ENCODE measurements at places on chromosomes 1 and 21.

DNA sequence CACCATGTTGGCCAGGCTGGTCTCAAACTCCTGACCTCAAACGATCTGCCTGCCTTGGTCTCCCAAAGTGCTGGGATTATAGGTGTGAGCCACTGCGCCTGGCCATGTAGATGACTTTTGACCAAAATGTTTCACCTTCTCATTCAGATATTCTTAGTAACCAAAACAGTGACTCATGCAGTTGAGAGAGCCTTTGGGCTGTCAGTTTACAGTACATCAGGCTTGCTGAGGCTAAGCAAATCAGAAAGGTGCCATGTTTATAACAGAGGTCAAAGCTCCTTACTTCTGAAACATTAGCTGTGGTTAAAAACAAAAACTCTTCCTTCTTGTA is 21.0 kb downstream of the CNIH4 start:
- DNase-seq: no peak

DNA sequence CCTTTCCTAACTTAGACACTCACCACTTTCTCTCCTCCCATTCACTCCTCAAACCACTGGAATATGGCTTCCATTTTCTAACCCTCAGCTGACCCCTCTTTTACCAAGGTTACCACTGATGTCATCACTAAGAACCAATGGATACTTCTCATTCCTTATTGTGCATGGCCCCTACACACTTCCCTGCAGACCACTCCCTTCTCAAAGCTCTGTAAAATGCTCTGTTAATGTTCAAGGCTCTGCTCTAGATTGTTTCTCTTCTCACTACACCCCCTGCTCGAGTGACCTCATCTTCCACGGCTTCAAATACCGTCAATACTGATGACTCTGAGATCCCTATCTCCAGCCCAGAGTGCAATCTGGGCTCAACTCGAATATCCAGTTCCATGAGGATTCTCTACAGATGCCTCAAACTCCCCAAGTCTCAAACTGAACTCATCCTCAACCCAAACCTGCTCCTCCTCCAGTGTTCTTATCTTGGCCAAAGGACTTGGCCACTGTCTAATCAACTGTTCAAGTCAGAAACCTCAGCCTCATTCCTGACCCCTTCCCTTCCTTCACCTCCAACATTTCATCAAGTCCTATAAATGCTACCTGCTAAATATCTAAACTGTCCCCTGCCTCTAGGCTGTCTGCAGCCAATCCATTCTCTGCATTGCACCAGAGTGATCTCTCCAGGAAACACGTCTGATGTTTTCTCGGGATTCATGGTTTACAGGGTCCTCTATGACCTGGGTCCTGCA is 41.3 kb upstream of the BMP8B start:
- no peak for DNase-seq

DNA sequence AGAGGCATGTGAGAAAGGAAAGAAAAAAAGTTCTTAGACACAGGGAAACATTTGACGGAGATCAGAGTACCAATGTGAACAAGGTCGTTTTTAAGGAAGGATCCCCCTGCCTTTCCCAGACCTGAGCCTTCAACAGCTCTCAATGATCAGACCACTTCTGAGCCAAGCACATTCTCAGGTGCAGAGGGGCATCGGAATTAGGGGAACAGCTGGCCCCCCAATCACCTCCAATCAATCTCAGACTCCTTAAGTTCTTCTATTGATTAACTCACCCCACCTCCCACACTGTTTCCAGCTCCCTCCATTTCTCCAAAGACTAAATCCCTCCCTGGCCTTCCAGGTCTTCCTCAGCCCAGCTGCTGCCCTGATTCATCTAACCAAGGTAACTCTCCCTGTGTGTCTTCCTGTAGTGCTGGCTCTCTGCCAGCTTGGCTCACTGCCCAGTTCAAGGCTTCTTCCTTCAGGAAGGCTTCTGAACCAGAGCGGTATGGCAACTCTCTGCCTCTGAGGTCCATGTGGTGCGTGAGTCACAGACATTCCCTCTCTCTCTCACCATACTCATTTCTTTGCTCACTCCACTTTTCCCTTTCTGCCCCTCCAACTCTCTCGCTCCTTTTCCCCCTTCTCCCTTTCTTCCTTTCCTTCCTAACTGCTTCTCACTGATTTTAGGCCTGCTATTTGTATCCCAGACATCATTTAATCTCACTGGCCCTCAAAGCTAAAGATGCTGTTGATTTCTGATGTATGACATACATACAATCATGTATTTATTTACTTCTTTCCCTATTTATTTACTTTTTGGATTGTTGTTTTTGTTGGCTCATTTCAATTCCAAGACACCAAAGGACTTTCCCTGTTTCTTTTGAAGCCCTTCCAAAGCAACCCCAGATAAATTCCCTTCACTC is 18.1 kb downstream of the CFAP45 start:
- DNase-seq: no peak

GRCh38 chr1:87760155-87760554 is 431.5 kb downstream of the LMO4 start:
- DNase-seq: no peak

DNA sequence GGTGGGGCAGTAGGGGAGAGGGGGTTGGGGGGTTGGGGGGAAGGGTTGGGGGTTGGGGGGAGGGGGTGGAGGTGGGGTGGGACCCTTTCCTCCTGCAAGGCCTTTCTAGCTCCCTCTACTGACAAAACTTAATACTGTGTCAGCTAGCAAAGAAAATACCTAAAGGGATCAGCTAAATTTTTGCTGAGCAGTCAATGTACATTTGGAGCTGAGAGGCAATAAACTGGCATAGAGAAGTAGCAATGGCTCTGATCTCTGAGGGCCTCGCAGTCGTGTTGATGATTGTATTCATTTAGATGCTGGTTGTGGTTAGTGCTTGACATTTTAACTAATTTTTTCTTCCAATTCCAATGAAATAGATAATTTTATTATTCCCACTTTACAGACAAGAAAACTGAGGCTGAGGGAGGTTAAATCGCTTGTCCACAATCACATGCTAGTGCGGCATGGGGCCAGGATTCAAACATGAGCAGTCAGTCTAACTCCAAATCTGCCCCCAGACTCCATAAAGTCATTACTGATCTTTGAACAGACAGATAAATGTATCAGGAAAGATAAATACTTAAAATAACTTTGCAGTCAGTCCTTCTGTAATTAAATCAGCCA is 357.1 kb downstream of the DISC1 start:
- no peak for DNase-seq

DNA sequence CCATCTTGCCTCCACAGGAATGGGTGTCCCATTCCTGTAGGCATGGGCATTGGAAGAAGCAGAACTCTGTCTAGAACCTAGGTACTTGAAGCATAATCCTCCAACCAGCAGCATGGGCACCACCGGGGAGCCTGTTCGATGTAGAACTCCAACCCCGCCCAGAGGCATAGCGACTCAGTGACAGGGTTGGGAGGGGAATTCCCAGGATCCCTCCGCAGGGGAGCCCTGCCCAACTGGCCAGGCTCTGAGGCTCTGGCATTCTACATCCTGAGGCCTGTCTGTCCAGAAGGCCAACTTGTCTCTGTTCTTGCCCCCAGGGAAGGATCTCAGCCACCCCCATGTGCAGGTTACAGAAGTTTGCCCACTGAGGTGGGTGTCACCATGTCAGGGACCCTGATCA is 38.2 kb downstream of the CACNA1S start:
- no peak for DNase-seq

GRCh38 chr1:24540906-24541710 is 14.8 kb upstream of the NCMAP start:
- DNase-seq: no peak

DNA sequence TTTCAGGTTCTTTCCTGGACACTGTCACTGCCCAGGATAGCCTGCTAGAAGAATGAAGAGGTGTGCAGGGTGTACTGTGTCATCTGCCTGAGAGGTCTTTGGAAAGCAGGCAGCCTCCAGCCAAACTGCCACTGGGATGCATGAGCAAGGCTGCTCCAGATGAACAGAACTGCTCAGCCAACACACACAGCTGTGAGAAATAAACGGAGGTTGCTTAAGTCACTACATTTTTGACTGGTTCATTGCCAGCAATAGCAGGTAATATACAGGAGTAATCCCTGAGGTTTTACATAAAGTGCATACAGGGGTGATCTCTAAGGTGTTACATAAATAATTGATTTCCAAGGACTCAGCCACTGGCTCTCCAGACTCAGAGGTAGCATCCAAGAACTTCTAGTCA is 516.9 kb downstream of the BRINP3 start:
- DNase-seq: no peak

- DNase-seq: no peak
Measured at GRCh38 chr1:20684050-20684620, 23.0 kb upstream of the DDOST start.

- no peak for DNase-seq
Measured at GRCh38 chr1:94063379-94063778, 57.6 kb downstream of the ABCA4 start.

- no peak for DNase-seq
Measured at GRCh38 chr1:78322928-78323680, 167.7 kb upstream of the PTGFR start.

DNA sequence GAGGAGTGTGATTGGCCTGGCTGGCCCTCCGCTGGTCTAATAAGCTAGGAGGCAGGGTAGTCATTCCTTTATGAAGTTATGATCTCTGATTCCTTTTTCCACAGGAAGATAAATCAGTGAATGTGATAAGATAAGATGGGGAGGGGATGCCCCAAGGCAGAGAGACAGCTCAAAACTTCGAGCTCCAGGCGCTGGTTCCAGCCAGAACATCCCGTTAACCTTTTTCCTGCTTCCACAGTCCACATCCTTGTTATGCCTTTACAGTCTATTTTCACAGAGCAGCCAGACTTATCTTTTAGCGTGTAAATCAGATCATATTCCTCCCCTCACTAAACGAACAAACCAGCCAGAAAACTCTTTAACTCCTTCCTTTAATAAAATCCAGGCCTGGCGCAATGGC is 38.5 kb upstream of the BMP8B start:
- DNase-seq: no peak

DNA sequence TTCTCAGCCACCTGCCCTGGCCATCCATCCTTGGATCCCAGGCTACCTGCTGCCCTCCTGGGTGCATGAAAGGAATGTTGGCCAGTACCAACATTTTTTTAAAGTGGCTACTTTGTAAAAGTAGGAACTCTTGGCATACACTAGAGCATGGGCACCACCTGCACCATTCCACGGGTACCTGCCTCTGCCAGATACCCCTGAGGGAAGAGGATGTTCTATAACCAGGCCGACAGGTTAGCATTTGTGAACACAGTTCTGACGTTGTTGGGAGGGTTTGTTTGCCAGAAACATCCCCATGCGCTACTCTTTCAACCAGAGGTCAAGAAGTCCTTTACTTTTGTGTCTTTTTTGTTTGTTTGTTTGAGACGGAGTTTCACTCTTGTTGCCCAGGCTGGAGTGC is 43.0 kb downstream of the EVA1C start:
- DNase-seq: no peak

- peak; percentile 84 for DNase-seq
Measured at GRCh38 chr1:2189459-2190425, 4.8 kb downstream of the FAAP20 start.

- no peak for DNase-seq
Measured at GRCh38 chr1:230356869-230357794, 69.0 kb downstream of the PGBD5 start.

DNA sequence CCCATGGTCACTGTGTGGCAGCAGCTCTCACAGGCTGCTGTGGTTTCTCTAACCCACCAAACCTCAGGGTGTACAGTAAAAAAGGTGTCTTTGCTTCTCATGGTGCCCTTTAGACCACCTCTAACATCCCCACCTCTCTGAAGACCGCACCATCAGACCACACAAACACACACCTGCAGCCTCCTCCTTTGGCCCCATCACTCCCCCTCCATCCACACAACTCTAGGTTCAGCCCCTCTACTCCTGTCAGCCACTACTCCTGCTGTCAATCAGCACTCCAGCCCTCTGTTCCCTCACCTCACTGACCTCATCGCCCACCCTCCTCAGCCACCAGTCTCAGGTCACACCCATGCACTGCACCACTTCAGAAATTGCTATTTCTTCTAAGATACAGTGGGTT is 7.5 kb downstream of the ZNF692 start:
- DNase-seq: no peak

DNA sequence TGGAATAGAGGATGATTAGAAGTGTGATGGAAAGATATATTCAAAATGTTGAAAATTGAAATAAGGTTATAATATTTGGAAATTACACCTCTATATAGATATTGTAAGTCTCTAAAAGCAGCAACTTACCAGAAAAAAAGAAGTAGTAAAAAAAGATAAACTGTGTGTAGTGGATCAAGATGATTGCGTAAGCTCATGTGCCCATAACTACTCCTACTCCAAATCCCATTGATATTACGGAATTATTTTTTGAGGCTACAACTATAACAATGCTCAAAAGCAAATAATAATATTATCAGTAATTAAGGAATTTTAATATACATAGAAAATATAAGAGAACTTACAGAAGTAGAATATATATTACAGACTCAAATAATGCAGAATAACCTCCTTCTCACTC is 33.6 kb downstream of the CATSPERE start:
- DNase-seq: no peak

DNA sequence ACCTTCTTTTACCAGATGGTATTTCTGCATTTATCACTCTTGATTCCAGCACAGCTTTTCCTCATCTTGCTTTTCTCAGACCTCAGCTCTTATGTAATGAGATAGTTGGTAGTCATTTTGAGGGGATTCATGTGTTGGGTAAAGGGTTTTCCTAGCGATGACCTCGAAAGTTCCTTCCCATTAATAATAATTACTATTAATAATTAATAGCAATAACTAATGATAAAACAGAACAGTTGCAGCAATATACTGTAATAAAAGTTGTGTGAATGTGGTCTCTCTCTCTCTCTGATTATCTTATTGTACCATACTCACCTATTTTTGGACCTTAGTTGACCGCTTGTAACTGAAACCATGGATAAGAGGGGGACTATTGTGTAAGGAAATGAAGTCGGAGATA is 14.2 kb downstream of the CAMTA1 start:
- no peak for DNase-seq

- DNase-seq: no peak
Measured at GRCh38 chr1:232239998-232240397, 389.9 kb downstream of the SIPA1L2 start.

DNA sequence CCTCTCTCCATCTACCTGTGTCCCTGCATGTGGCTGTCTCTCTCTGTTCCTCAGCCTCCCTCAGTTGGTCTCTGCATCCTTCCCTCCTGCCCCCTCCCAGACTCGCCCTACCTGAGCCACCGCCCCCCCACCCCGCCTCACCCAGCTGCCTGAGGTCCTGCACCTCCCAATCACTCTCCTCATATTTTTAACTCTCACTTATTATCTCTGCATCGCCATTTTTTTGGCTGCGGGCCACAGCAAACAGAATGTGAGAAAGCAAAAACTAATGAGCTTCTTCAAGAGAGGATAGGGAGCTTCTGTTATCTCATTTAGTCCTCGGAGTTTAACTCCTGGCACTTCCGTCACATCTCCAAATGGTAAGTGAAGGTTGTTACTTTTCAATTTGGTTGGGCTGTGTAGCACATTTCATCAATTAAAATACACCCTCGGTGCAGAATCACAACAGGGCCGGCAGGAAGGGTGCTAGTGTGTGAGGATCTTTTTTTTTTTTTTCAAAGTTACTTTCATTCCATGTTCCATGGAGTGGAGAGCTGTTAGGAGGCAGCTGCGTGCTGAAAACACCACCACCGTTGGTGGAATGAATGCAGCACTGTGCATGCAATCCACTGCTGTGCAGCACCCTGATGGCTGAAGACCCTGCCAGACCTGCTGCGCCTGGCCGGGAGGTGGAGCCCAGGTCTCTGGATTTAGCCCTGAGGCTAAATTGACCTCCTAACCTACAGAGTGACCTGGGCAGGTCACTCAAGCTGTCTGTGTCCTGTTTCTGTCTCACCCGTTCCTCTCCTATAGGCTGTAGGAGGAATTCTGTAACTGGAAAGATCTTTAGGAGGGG is 157.2 kb upstream of the NFIA start:
- DNase-seq: no peak

- DNase-seq: no peak
Measured at GRCh38 chr1:172778456-172779455, 119.9 kb downstream of the FASLG start.
